AG09309 (cell line): ENCODE measurements at places on chromosomes 2 and 18.

- no peak for DNase-seq
Measured at GRCh38 chr2:8119782-8120505, 561.9 kb upstream of the ID2 start.

DNA sequence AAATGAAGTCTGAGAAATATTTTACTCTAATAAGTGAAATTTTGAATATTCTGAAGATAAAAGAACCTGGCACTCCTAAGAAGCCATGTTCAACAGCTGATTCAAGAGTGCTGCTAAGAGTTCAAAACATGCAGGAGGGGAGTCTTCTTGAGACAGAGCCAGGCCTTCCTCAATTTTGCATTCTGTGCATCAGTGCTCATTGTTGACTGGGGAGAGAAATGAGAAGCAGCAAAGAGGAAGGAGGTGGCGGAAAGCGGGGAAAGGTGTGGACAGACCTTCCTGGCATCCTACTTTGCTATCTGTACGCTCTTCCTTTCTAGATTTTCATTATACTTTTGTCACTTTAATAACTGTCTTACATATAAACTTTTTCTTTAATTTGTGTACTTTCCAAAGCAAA is 29.7 kb upstream of the TXNDC2 start:
- no peak for DNase-seq

DNA sequence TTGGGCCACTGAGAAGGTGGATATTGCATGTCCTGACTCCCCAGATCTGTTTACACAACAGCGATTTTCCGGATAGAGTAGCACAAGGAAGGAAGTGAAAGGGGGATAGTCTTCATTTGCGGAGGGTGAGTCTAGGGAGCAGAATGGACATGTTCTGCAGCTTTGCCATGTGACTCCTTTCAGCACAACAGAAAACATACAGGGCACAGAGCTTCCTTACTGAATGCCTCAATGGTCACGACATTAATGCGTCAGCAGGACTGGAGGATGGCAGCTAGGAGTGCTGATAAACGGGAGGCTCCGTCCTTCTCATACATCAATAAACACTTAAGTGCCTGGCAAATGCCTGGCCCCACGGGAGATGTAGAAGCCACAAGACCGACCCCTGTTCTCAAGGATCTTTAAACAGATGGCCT is 163.0 kb downstream of the FAM210A start:
- DNase-seq = no peak

- peak; percentile 70 for DNase-seq
Measured at GRCh38 chr2:46954951-46955571, 39.5 kb upstream of the MCFD2 start.

GRCh38 chr2:231655894-231656293 is 52.4 kb upstream of the PTMA start:
- DNase-seq = no peak

DNA sequence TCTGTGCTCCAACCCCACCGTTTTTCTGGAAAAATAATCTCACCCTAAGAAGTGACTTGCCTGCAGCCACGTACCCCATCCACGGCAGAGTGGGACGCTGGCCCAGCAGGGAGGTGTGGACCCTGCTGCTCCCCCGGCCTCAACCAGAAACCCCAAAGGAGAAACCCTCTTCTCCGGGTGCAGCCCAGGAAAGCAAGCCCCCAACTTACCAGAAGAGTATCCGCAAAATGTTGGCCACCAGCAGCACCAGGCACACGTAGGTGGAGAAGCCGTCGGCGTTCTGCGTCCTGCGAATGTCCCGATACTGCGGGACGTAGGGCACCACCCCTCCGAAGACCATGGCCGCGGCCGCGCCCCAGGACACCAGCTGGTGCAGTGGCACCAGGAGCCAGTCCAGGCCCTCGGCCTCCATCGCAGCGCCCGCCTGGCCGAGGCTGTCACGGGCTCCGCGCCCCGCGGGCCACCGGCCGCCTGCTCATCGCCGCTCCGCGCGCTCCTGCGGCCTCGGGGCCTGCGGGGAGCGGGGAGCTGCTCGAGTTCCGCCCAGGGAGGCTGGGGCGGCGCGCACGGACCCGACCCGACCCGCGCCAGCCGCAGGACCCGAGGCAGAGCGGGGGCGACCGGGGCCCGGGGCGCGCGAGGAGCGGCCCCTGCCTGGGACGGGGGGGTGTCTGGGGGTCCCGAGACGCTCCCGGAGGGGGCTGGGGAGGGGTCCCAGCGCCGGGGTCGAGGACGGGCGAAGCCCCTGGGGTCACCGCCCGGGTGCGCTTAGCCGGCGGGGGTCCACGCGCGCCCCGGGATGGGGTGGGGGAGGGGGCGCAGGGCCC is 725 bp downstream of the SLC66A2 start:
- no peak for DNase-seq

- DNase-seq = no peak
Measured at GRCh38 chr2:95334916-95335641, 37.9 kb downstream of the KCNIP3 start.

DNA sequence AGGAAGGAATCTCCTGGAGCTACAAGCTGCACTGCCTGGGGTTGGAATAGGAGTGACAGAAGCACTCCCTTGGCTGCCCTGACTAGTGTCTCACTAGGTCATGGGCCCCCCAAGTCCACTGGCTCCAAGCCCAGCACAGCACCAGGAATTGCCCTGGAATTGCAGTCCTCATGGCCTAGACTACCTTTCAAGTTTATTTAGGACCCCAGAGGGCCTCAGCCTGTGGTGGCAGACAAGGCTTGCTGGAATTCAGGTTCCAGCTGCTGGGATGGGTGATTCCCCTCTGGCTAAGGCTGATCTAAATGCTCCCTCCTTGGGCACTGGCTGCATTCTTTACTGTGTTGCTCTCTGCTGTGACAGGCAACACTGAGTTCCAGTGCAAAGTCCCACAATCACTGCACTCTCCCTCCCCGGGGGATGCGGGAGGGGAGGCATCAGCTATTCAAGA is 14.0 kb downstream of the STRADB start:
- no peak for DNase-seq

- DNase-seq = no peak
Measured at GRCh38 chr2:67295851-67296250, 101.3 kb upstream of the ETAA1 start.
